H9 (cell line): ENCODE measurements at places on chromosomes 4 and X.

DNA sequence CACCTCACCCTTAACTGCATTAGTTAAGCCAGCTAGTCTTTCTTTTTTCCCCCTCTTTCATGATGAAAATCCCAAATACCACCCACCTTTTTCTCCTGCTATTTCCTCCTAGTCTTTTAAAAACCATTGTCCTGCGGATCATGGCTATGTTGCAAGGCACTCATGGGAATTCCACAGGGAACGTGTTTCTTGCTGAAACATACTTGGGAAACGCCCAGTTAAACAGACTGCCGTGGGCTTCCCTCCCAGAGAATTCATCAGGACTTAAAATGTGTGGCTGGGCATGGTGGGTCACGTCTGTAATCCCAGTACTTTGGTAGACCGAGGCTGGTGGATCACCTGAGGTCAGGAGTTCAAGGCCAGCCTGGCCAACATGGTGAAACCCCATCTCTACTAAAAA lies 32.2 kb downstream of the XG start:
- no peak for DNase-seq

DNA sequence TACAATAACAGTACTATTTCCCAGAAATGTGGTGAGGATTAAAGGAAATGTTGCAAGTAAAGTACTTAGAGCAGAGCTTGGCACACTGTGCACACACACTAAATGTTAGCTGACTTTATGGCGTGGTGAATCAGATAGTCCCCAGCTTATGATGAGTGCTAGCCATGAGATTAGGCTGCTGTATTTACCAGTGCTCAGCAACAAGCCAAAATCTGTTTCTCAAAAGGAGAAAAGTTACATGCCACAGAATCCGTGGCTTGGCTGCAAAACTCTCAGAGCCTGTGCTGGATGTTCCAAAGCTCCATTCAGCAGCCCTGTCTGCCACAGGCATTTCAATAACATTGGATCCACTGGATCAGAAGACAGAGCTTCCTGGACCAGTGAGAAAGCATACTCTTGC lies 12.8 kb upstream of the STBD1 start:
- DNase-seq = no peak

DNA sequence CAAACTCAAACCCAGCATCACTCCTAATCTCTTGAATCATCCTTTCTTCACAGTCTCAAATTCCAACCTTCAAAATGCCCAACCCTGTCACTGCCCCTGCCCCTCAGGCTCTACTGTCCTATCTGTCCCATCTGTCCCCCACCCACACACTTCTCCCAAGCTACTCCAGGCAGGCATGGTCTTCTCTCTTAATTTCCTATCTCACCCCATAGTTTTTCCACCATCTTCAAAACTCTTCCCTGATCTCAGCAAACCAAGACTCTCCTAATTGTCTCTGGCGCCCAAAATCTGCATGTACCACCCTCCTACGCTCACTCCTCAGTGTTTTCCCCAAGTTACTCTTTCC lies 644 bp downstream of the LAMP2 start:
- no peak for DNase-seq

- DNase-seq = no peak
These were observed 34.7 kb downstream of the ADD1 start for GRCh38 chr4:2878346-2878745.

DNA sequence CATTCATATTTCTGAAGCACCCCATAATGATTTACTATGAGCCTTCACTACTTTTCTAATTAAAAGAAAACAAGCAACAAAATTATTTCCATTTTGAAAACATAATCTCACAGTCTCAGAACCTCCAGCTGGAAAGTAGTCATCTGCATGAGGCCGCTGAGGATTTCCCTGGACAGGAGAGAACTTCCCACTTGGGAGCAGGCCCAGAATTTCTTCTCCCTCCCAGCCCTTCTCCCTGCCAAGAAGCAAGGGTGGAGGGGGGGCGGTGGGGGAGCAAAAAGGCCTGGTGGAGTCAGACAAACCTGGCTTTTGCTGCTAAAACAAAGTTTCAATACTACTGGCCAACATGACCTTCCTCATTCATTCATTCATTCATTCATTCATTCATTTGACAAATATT lies 167.3 kb downstream of the PJA1 start:
- no peak for DNase-seq

GRCh38 chr4:163694385-163694784 lies 199.9 kb downstream of the TMA16 start:
- DNase-seq = no peak

DNA sequence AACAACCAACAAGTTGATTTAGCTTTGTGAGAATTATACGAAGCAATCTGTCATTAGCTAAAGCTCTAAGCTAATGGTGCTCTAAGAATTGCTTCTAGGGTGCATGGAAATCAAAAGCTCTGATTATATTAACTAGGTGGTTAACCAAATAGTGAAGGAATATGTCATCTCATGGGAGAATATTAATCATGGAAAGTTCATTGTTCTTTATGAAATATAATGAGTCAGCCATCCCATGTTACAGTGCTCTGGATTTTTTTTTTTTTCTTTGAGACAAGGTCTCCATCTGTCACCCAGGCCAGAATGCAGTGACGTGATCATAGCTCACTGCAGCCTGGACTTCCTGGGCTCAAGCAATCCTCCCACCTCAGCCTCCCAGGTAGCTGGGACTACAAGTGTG lies 10.5 kb downstream of the DCAF8L2 start:
- DNase-seq = no peak

GRCh38 chr4:119233750-119234149 lies 21.2 kb downstream of the USP53 start:
- no peak for DNase-seq

- no peak for DNase-seq
These were observed 155.5 kb upstream of the PSAPL1 start for GRCh38 chr4:7590189-7590588.

DNA sequence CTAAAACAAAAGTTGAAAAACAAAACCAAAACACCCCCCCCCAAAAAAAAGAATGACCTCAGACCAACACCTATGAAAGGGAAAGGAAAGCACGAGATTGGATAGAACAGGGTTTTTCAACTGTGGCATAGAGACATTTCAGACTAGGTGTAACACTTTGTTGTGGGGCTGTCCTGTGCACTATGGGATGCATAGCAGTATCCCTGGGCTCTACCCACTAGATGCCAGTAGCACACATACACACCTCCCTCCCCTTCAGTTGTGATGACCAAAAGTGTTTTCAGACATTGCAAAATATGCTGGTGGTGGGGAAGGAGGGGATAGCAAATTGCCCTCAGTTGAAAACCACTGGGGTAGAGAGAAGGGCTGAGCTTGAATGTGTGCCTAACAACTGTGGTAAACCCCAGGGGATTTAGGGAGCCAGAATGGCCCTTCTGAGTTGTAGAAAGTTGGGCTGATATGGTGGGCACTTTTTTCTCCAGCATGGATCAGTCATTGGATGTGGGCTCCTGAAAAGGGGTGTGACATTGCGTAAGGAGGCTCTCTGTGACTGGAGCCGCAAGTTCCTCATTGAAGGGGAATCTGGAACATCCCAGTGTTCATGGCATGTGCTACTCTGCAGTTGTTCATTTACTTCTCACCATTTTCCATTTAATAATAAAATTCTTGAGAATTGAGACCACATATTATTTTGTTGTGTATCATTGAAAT lies 8.8 kb upstream of the GEMIN8 start:
- DNase-seq = no peak

DNA sequence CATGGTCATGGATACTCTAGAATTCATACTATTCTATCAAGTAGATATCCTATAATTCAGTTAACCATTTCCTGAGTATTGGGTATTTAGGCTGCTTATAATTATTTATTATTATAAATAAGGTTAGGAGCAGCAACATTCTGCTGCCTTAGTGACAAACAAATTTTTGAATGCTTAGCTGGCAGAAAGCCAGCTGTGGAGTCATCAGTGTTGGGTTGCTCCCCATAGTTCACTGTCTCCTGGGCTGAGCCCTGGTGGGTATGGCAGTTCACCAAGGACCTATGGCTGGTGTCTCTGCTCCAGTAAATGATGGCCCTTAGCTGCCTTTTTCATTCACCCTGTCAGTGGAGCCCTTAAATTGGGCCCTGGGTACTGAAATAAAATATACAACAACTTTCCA lies 61.8 kb downstream of the SMARCA5 start:
- DNase-seq = no peak

GRCh38 chr4:17024425-17024824 lies 126.0 kb upstream of the LDB2 start:
- DNase-seq = no peak

- no peak for DNase-seq
These were observed 115.8 kb downstream of the CORIN start for GRCh38 chr4:47721892-47722575.

- no peak for DNase-seq
These were observed 474.8 kb downstream of the PCDH10 start for GRCh38 chr4:133623847-133624246.

DNA sequence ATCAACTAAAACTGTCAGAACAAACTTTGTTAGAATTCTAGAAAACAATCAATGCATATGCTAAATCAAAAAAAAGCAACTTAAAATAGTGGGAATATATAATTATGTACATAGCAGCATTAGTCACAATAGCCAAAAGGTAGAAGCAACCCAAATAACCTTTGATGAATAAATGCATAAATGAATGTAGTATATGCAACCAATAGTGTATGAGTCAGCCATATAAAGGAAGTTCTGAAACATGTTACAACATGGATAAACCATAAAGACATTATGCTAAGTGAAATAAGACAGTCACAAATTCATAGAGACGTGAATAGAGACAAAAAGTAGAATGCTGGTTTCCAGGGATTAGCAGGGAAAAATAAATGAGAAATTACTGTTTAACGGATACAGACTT lies 762.8 kb upstream of the INTU start:
- no peak for DNase-seq

- DNase-seq = no peak
These were observed 6.4 kb downstream of the EVC2 start for GRCh38 chr4:5701971-5702370.

DNA sequence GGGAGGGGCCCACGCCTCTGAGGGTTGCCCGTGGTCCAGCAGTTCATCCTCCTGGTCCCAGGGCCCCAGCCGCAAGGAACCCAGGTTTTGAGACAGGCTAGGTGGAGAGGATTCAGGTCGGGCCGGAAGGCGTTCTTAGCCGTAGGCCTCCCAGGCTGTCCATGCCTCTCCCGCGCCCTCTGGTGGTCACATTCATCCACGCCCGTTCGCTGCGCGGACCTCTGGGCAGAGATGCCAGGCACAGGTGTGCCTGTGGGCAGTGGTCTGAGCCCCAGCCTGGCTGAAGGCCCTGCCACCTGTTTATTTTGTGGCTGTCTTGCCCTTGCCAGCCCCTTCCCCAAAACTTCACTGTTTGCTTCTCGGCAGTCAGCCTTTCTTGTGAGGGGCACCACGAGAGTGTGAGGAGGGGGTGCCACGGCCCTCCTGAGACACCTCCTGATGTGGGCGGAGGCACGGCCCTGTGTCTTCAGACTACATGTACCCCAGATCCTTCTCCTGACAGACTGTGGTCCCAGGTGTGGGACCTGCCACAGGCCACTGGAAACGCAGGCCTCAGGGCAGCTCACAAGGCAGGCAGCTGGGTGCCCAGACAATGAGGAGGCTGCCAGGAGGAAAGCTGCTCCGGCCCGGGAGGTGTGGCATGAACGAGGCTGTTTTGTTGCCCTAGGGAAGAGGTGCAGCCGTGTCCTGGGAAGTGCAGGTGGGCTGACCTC lies 5.0 kb downstream of the UVSSA start:
- DNase-seq = peak; percentile 91

DNA sequence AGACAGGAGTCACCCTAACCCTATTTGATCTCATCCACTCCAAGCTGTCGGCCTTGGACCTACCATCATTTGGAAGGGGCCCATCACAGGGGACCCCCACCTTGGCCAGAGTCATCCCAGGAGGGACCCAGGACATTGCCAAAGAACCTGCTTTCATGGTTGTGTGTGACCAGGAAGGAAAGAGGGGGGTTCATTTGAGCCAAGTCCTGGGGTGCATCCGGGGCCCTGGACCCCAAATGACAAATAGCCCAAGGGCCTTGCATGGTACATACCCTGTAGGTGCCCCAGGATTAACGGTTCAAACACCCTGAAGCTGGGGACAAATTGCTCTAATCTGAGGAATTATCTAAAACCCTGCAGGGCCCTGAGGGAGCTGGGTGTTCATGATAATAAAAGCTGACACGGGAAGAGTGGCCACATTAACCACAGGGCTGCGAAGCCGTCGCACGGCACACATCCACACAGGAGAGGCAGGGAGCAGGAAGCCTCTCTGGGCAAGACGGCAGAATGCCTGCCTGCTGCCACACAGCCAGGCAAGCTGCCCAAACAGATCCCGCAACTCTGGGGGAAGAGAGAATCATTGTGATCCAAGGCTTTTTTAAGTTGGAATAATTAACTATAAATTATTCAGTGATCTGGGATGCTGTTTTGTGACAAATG lies 28.2 kb upstream of the PPP2R2C start:
- DNase-seq = peak; percentile 6

DNA sequence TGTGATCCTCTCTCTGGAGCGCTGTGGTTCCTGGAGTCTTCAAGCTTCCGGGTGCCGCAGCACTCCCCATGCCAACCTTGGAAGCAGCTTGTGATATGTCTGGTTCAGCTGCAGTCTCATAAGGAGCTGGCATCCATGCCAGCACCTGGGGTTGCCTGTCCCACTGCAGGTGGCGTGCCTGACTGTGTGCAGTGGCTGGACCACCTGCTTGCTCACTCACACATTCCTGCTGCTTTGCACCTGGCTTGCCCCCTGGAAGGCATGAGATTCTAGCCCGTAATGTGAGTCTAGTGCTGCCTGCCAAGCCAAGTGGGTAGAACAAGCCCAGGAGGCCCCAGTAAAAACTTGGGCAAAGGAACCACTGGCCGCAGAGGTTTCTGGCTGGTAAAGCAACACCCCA lies 687.2 kb upstream of the AADAT start:
- no peak for DNase-seq

- DNase-seq = no peak
These were observed 242.8 kb upstream of the DKK2 start for GRCh38 chr4:107278791-107279483.

DNA sequence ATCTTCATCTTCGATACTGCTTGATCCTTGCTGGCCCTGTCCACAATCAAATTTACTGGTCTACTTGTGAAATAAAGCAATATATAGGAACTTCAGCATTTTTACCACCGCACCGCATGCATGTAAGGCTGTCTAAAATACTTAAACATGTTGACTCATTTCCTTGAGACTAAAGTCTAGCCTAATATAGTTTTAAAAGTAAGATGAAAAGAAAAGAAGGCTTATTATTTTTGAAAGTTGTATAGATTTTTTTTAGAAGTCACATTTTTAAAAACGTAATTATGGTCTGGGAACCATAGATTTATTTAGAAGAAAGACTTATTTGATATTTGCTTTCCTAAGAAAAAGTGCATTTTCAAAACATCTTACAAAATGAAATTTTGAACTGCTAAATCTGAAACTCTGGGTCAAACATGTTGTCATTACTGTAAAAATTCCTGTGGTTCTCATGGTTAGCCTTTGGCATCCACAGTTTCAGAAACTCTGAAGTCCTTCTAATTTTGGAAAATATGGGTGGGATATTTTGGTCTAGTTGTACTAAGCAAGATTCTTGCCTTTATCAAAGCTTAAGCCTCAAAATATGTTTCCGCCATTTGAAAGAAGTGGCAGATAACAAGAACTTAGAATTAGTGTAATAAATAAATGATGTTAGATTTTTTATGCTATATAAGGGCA lies 423.5 kb upstream of the CTSO start:
- no peak for DNase-seq

- DNase-seq = no peak
These were observed 37.9 kb downstream of the RAP2C start for GRCh38 chrX:132181364-132181763.

GRCh38 chr4:157165935-157166610 lies 54.5 kb upstream of the GRIA2 start:
- DNase-seq = no peak

- DNase-seq = peak; percentile 53
These were observed 153.4 kb upstream of the ANK2 start for GRCh38 chr4:112895811-112896608.
